Foreskin keratinocyte (primary cell): ENCODE measurements at places on chromosomes 1 and 21. TPM values are rescaled to one million over a fixed set of nuclear protein-coding genes. Genes with fewer than 3 reads are reported as not detected.

DNA sequence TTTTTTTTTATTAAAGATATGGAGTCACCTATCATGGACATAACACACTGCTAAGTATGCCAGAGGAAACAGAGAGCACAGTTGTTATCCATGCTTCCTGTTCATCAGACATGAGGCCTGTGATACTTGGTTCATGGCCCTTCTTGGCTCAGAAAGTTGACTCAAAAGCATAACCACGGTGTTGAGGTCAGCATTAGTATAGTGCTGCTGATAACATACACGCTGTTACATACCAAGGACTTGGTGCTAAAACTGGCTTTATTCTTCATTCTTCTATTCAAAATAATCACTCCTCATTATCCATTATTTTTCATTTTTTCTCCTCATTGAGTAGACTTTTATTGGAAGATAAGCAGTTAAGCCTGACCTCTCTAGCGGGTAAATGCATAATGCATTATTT lies 464.1 kb downstream of the ADGRL2 start:
- DNase-seq, result no peak

The RCSD1 gene
- 0.04 TPM in 1 of 2 replicates, not detected in the other for total RNA-seq

- no peak for DNase-seq
These were observed 34.9 kb downstream of the EPHA2 start for GRCh38 chr1:16120940-16121410.

The MAP3K21 gene
- total RNA-seq, result 8.3 and 10.2 TPM in 2 replicates

- DNase-seq, result no peak
These were observed 746 bp downstream of the DYRK1A start for GRCh38 chr21:37367336-37367702.

- no peak for DNase-seq
These were observed 6.2 kb upstream of the OXCT2 start for GRCh38 chr1:39777306-39777705.

- no peak for DNase-seq
These were observed 34.8 kb downstream of the WDR4 start for GRCh38 chr21:42844411-42845113.

- no peak for DNase-seq
These were observed 948 bp downstream of the PRUNE1 start for GRCh38 chr1:151009206-151009587.

DNA sequence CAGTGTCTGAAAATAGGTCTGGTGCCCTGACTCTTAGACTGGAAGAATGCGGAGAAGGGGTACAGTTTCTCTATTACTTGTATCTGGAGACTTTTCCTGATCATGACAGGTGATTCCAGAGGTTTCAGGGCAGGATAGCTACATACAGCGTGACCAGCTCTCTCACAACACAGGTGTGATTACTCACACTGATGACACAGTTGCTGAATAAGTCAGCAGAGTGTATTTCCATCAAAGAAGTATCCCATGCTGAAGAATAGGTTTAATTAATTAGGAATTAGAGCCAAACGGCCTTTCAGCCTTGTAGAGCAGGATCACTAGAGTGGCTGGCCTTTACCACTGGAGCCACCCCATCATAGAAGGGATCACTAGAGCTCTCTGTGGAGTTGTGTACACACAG lies 298.6 kb downstream of the LMX1A start:
- peak; percentile 48 for DNase-seq

The UBXN10 gene
- 0.07 and 0.10 TPM in 2 replicates for total RNA-seq

- peak; percentile 79 for DNase-seq
These were observed 33.1 kb upstream of the C1orf146 start for GRCh38 chr1:92184632-92185031.

- DNase-seq, result no peak
These were observed 151.9 kb downstream of the TNFSF18 start for GRCh38 chr1:172898866-172899265.

The CDK11B gene
- 16.6 and 21.3 TPM in 2 replicates for total RNA-seq

The VCAM1 gene
- not detected in 2 replicates for total RNA-seq

The WLS gene
- 70.4 and 71.0 TPM in 2 replicates for total RNA-seq

GRCh38 chr1:233919786-233920185 lies 15.3 kb downstream of the SLC35F3 start:
- no peak for DNase-seq

- no peak for DNase-seq
These were observed 74.5 kb downstream of the NID1 start for GRCh38 chr1:235990330-235990795.

DNA sequence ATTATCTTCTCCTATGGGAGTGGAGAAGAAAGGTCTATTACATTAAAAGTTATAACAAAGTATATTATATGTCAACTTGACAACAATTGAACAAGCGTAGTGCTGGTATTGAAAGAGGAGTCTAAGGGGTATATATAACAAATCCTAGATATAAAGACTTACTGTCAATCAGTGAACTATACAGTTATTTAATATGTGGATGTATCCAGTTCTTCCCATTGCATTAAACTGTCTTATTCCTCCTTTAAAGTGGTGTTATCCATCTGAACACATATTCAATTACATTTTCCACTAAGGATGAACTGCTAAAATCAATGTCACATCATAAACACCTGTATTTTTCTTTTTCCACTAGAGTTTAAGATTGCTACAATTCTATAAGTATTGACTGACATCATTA lies 438.8 kb downstream of the DPYD start:
- no peak for DNase-seq

DNA sequence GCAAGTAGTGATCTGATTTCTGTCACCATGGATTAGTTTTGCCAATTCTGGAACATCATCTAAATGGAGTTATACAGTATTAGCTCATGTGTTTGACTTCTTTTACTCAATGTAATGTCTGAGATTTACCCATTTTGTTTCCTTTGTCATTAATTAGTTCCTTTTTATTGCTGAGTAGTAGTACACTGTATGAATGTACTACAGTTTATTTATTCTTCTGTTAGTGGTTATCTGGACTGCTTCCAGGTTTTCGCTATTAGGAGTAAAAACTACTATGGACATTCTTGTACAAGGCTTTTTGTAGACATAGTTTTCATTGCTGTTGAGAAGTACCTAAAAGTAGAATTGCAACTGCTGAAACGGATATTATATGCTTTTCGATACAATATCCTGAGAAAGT lies 14.1 kb downstream of the SUCO start:
- no peak for DNase-seq

- no peak for DNase-seq
These were observed 11.2 kb upstream of the CAPZB start for GRCh38 chr1:19496527-19496874.

The BMP8B gene
- total RNA-seq, result 0.04 and 0.10 TPM in 2 replicates

DNA sequence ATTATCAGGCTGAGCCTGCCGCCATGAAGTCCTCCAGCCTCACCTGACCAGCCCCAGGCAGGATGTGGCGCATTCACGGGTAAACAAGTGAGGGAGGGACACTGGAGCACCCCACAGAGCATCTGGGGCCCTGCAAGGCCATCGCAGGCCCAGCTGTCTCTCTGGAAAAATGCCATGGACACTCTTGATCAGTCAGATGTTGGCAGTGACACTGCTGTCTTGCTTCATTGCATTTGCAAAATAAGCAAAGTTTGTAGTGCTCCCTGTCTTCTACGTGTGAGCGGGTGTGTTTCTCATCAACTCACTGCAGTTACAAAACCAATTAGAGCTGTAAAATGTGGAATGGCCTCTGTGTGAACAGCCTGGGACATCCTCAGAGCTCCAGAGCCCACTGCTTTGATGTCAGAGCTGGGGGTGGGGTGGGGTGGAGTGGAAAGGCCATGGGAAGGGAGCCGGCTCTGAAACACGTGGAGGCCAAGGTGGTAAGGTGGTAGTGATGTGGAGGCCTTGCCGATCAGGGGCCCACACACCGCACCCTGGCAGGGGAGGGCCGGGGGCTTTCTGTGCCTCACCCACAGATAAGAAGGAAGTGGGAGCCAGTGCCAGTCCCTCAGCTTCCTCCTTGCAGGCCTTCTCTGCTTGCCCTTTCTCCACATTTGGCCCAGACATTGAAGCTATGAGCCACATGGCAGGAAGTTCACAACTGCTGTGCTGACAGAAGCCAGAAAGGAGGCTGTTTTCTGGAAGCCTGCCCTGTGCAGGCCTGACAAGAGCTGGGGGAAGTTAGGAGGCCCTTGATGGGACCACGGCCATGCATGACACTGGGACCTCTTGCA lies 254.9 kb downstream of the RHOU start:
- DNase-seq, result no peak

DNA sequence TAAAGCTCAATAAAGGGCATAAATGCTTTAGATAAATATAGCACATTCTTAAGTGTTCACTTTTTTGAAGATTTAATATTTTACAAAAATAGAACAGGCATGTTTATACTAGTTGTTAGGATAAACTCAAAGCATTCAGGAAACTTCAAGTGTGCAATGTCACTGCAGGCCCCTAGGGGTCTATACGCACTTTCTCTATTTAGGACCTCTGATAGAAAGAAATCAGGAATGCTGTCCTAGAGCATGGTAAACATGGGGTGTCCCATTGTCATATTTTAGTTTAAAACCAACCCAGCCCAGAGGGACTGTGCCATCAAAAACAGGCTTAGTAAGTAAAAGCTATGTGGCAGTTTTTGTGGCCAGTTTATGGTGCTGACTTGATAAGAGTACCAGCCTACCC lies 102.2 kb downstream of the BARHL2 start:
- no peak for DNase-seq

The HIVEP3 gene
- total RNA-seq, result 0.71 and 0.78 TPM in 2 replicates

DNA sequence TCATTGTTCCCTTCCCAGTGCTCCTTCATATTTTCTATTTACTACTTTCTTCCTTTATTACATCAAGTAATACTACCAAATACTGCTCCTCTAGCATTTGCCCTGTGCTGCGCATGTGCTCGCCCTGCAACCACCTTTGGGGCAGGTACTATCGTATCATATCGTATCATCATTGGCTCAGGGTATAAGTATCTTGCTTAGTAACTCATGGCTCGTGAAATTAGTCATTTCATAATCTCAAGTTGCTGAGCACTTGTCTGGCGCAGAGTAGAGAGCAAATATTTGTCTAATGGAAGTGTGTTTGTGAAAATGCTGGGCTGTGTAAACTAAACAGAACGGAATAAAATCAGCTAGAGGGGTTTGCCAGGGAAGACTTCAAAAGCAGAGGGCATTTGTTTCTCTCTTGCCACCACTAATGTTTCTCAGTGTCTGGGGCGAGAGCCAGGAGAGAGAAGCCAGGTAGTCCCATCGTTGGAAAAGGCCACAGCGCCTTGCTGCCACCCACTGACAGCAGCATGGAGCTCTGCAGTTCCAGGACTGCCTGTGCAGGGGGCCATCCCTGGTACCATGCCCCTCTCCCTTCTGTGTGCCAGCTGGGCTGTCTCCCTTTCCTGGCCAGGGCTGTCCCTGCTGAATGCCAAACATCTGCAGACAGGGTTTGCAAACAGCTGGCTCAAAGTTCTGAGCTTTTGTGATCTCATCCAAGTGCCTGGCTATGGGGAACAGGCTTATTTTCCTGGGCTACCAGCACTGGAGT lies 20.0 kb upstream of the CPT2 start:
- no peak for DNase-seq

The RPF1 gene
- total RNA-seq, result 50.9 and 56.1 TPM in 2 replicates

DNA sequence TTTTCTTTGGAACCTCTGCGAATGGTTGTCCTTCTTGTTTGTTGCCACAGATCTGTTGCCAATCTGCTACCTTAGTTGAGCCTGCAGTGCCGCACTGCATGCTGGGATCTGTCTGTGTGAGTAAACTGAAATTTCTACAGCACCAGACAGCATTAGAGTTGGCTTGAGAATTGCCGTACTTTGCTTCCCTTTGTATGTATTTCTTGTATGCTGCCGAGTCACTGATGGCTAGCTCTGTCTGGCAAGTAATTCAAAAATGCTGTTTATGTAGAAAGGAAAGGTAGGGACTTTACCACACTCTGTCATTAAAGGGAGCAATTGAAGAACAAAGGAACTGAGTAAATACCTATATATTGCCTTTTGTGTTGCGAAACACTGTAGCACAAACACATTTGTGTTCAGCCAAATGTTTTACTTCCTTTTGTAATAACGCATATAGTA lies 857.4 kb downstream of the USP25 start:
- DNase-seq, result peak; percentile 81

GRCh38 chr1:21624571-21625389 lies 44.4 kb downstream of the RAP1GAP start:
- DNase-seq, result no peak

- DNase-seq, result no peak
These were observed 17.8 kb downstream of the GNG4 start for GRCh38 chr1:235631816-235632215.
